ENCODE measurements at places on chromosomes 12 and 14. TPM values are rescaled to one million over a fixed set of nuclear protein-coding genes. Genes with fewer than 3 reads are reported as not detected.

Gene PLXNC1
- total RNA-seq = 4.6 TPM

Gene PRR4
- total RNA-seq = 7.5 TPM

Gene NRXN3
- total RNA-seq = 1.3 TPM

Gene SLC2A3
- total RNA-seq = 70.3 TPM

Gene PIGH
- total RNA-seq = 61.2 TPM

Gene ESRRB
- not detected for total RNA-seq

Gene SELPLG
- 2.7 TPM for total RNA-seq

Gene SYT10
- not detected for total RNA-seq

Gene OR6C68
- not detected for total RNA-seq

Gene VPS29
- 94.0 TPM for total RNA-seq

Gene ENDOU
- total RNA-seq = 1.1 TPM

Gene ACOT6
- not detected for total RNA-seq

Gene TCL1A
- total RNA-seq = not detected

Gene NKX2-1
- 209 TPM for total RNA-seq

Gene AKT1
- total RNA-seq = 154 TPM

Gene PZP
- not detected for total RNA-seq

Data from thyroid gland (tissue), 4 donors.